ENCODE measurements at places on chromosomes 13 and 19.

DNA sequence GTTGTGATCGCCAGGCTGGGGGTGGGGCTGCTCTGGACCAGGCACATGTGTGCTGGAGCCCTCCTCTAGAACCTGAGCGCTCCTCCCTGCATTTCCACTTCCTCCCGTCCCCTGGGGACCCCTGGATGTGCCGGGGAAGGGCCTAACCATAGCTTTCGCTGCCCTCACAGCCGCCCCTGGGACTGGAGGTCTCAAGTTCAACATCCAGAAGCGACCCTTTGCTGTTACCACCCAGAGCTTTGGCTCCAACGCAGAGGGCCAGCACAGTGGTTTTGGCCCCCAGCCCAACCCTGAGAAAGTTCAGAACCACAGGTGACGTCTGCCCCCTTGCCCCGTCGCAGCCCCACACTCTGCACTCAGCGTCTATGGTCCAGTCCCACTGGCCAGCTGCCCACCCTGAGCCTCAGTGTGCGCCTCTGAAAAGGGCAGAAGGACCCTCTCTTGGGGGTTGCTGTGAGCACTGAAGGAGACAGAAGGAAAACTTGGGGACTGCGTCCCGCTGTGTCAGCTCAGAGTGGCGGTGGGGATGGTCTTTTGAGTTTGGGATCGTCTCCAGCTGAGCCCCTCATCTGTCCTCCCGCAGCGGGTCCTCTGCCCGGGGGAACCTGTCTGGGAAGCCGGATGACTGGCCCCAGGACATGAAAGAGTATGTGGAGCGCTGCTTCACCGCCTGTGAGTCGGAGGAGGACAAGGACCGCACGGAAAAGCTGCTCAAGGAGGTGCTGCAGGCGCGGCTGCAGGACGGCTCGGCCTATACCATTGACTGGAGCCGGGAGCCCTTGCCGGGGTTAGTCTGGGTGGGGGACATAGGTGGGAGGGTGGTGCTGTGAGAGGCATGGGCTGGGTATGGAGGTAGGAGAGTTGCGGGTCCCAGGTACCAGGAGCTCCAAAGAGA is 6.0 kb downstream of the LENG8 start:
- DNase-seq, result no peak

DNA sequence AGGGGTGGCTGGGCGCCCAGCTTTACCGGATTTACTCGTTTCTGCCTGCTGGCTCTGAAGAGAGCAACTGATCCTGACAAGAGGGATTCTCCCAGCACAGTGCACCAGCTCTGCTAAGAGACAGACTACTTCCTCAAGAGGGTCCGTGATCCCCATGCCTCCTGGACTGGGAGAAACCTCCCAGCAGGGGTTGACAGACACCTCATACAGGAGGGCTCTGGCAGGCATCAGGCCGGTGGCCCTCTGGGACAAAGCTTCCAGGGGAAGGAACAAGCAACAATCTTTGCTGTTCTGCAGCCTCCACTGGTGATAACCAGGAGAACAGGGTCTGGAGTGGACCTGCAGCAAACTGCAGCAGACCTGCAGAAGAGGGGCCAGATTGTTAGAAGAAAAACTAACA is 1192.5 kb upstream of the PRR20A start:
- no peak for DNase-seq

DNA sequence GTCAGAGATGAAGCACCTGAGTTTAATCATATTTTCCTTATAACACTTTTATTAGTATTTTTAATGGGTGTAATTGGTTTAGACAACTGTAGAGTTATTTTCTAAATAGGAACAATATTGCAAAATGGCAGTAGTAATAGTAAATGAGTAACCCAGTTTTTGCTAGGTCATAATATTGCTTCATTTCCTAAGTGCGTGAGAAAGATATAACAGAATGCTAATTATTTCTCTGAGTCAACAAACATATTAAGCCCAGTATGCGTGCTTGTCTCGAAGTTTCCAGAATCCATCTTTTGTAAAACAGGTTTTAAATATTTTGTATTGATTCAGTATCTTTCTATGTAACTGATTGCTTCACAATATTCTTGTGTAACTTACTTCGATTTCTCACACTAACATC is 315.3 kb downstream of the MYO16 start:
- no peak for DNase-seq

- DNase-seq, result no peak
Observed at GRCh38 chr13:78238911-78239310, 320.3 kb upstream of the EDNRB start.

DNA sequence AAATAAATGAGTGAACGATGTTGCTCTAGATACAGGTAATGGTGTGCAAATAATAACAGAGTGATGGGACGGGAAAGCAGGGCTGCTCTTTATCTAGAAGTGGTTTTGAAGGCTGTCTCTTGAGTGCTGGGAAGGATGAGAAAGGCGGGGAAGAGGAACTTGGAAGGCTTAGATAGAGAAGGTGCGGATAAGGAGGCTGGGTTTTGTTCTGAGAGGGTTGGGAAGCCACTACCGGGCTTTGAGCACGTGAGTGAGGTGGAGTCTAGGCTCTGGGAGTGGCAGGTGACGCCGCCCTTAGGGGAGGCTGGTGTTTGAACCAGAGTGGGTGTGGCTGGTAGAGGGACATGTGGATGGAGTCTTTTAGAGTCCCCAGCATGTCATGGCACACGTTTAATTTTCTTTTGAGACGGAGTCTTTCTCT is 811 bp downstream of the ARMC6 start:
- peak; percentile 69 for DNase-seq

GRCh38 chr13:59458908-59459579 is 704.7 kb downstream of the DIAPH3 start:
- no peak for DNase-seq

GRCh38 chr19:39212375-39212742 is 8.3 kb upstream of the SYCN start:
- peak; percentile 26 for DNase-seq

- no peak for DNase-seq
Observed at GRCh38 chr13:75216038-75216437, 265.9 kb downstream of the TBC1D4 start.

DNA sequence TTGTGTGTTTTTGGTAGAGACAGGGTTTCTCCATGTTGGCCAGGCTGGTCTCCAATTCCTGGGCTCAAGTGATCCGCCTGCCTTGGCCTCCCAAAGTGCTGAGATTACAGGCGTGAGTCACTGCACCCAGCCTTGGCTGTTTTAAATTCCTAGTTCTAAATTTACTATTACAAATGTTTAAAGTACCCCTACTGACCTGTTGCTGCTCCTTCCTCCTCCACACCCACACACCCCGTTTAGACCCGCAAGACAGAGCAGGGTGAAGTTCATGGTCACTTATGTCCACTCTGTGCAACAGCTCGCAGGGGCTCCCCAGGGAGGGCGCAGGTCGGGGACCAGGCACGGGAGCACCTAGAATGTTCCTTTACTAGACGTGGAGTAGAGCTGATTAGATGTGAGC is 28.7 kb downstream of the TMEM161A start:
- no peak for DNase-seq

GRCh38 chr19:4557971-4558941 is 1.2 kb downstream of the SEMA6B start:
- DNase-seq, result no peak

DNA sequence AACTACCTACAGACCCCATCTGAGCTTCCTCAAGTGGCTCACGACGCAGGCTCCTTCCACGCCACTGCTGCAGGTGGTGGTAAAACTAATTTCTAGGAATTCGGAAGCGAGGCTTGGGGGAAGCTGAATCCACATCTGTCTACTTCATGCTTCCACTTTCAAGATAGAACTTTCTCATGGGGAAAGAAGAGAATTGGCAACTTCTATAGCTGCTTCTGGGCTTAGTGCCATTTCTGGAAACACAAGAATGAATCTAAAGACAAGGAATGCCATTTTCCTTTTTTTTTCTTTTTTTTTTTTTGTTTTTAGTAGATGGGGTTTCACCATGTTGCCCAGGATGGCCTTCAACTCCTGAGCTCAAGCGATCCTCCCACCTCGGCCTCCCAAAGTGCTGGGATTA is 2.8 kb upstream of the NLRP12 start:
- DNase-seq, result no peak

DNA sequence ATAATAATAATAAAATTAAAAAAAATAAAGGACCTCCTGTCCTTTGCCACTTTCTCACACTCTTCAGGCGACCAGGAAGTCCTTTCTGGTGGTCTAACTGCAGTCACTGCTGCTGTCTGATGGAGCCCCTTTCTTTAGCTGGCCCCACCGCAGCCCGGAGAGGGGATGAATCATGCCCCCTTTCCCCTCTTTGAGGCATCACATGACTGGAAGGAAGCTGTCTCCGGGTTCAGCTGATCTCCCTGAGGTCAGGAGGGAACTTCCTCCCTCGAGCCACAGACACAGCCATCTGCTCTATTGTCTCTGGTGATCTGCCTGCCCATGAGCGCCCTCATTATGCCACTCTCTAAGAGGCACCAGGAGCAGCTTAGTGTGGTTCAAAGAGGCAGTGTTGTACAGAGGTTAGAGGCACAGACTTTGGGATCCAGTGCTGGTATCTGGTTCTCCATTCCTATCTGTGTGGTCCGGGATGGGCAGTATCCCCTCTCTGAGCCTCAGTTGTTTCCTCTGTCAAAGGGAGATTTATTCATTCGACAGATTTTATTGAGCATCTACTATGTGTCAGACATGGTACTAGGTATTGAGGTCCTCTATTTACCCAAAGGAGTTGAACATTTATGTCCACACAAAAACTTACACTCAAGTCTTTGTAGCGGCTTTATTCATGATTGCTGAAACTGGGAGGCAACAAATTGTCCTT is 30.0 kb downstream of the VAV1 start:
- peak; percentile 66 for DNase-seq

- DNase-seq, result peak; percentile 56
Observed at GRCh38 chr19:49331616-49332055, 3.6 kb upstream of the CD37 start.

DNA sequence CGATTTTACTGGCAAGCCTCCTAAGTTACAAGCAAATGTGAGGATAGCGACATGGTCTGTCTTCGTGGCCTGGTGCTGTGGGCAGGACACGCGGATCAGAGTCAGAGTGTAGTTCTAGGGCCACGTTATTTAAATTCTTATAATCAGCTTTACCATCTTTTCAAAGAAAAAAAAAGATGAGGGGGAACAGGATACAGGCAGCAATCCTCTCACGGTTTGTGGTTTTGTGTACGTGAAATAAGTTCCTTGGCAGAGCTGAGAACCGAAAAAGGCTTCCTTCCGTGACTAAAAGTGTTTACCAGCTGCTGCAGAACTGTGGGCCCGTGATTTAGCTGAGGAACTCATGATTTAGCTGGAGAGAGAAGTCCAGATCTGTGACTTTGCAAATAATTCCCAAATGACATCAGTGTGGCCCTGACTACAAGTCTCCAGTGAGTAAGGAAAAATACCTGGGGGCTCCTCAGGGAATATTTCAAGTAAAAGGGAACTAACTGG is 27.2 kb downstream of the RCBTB2 start:
- peak; percentile 46 for DNase-seq

DNA sequence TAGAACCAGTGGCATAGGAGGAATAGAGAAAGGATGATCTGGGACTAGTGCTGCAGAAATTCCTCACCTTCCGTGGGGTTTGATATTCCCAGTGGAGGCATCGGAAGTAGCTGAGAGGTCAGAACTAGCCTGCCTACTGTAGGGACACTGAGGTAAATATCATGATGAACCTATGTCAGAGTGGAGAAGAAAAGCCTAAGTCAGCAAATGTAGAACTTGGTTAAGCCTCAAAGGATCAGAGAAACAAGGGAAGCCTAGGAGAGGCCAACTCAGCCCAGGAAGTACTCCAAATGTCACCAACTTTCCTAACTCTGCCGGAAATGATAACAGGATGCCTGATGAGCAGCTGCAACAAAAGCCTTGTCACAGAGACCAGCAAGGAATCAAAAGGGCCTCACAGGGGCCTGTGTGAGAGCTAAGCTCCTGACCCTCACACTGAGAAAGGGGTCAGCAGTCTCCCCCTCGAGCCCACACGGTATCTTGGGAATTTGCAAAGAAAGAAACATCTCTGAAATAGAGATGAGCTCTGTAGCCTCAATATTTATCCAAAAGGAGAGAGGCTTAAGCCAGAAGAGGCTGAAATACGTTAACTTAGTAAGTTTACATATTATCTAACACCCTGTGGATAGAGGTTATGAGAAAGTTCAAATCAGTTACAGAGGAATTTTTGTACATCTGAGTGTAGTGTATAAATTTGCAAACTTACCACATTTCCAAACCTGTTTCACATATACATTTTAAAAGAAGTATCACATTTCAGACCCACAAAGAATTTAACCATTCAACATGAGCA is 1064.3 kb downstream of the DIAPH3 start:
- DNase-seq, result no peak

- DNase-seq, result no peak
Observed at GRCh38 chr13:112725346-112726015, 35.6 kb downstream of the ATP11A start.

DNA sequence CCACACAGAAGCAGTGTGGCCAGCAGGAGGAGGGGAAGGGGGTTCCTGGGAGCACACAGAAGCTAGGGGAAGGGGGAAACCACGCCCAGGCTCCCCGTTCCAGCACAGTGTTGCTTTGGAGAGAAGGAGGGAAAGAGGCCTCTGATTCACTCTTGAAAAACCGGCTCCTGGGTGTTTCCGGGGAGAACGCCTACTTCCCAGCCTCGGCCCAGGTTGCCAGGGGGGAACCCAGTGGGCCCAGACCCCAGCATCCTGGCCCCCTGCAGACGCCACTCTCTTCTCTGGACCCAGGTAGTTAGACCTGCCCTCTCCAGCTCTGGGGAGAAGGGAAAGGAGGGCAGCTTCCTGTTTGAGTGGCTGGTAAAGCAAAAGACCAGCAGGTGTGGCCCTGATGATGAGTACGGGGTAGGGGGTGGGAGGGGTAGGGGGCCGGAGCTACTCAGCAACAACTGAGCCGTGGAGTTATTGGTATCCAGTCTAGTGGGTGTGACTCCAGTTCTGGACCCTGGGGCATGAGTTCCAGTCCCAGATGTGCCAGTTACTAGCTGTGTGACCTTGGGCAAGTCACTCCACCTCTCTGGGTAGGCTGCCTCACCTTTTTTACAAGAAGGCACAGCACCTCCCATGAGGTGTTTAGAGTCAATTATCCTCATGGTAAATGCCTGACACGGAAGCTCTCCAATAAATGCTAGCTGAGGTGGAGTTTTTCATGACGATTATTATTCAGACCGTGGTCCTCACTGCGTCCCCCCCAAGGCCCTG is 836 bp downstream of the GIPC1 start:
- DNase-seq, result no peak

DNA sequence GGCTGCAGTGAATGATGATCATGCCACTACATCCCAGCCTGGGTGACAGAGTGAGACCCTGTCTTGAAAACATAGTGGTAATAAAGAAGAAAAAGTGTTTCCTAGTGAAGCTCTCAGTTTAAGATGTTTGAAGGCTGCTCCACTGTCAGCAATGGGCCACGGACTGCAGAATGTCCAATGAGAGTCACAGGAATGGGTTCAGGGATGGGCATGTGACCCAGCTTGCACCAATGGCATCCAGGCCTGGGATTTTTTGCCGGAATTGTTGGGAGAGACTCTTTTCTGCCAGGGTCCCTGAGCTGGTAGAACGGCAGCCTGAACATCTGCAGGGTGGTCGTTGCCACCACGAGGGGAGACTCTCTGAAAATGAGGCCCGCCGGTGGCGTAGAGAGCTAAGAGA is 6.3 kb downstream of the SHISA7 start:
- DNase-seq, result no peak

GRCh38 chr19:39138221-39139211 is 12.9 kb downstream of the PAK4 start:
- DNase-seq, result no peak

- no peak for DNase-seq
Observed at GRCh38 chr13:107650081-107650701, 565.1 kb downstream of the LIG4 start.

All from stimulated activated naive CD4-positive, alpha-beta T cell treated with Interleukin-2 at 50 U/mL for 16 hours (primary cell).